Stimulated activated CD8-positive, alpha-beta memory T cell treated with anti-CD3 and anti-CD28 coated beads, Interleukin-15, amount 100 ng/mL, for 4 hours (primary cell): ENCODE measurements at places on chromosomes 1 and 21.

- DNase-seq, result no peak
Measured at GRCh38 chr1:58901008-58901407, 117.2 kb upstream of the JUN start.

GRCh38 chr1:37922767-37923550 lies 23.9 kb downstream of the INPP5B start:
- no peak for DNase-seq

DNA sequence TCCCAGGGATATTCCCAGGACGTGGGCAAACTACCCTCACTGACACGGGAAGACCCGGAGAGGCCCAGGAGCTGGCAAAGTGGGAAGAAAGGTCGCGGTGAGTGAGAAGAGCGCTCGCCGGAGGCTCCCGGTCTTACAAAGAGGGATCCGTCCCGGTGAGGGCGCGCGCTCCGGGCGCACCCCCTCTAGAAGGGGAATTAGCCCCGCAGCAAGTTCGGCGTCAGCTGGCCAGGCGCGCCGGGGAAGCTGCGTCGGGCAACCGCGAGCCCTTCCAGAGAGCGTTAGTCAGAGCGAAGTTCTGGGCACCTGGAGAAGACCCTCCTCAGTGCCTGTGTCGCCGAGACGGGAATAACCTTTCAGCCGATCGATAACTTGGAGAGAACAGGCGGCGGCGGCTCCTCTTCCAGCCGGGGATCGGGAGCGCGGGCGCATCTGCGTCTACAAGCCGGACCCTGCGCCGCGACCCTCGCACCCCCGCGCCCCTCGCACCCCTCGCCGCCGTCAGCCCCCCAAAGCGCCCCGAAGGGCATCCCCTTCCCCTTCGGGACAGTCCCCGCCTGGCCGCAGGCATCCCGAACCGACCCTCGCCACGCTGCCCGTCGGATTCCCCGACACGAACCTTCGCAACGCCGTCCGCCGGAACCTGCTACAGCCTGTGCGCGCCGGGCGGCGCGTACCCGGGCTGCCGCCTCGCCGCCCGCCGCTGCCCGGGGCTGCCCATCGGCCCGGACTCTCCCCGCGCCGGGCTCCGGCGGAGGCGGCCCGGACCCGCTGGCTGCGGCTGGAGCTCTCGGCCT lies 485 bp downstream of the SIPA1L2 start:
- DNase-seq, result no peak

GRCh38 chr1:41769068-41769467 lies 149.7 kb downstream of the HIVEP3 start:
- no peak for DNase-seq

- no peak for DNase-seq
Measured at GRCh38 chr1:78426408-78426807, 64.4 kb upstream of the PTGFR start.

DNA sequence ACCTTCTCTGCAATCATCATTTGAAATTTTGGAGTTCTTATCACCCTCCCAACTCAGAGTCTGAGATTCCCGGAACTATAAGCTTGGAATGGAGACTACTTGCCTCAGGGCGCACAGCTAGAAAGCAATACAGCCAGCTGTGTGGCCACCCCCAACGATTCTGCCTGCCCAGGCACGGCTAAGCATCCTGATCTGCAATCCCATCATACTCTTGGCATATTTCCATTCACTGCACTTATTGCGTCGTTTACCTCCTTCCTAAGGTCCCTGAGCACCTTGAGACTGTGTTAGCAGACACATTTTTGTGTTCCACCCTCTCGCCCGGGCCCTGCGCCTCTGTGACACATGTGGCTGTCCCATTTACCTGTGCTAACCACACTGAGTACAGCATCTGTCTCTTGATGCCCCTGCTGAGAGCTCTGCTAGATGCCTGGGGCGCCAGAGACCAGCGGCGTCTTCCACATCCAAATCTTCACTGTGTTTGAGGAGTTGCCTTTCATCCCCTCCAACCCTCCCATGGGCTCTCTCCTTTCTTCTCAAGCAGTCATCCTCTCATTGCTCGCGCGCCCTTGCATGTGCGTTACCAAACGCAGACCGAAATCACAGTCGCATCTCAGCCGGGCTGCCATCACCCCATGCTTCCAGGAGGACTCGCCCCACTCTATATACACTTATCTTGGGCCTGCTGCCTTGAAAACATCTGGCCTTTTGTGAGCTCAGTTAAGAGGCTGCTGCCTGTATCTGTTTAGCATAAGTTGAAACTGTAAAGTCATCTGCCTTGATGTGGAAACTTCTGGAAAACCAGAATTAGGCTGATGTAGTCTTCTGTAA lies 3.5 kb upstream of the CLDN19 start:
- DNase-seq, result no peak

DNA sequence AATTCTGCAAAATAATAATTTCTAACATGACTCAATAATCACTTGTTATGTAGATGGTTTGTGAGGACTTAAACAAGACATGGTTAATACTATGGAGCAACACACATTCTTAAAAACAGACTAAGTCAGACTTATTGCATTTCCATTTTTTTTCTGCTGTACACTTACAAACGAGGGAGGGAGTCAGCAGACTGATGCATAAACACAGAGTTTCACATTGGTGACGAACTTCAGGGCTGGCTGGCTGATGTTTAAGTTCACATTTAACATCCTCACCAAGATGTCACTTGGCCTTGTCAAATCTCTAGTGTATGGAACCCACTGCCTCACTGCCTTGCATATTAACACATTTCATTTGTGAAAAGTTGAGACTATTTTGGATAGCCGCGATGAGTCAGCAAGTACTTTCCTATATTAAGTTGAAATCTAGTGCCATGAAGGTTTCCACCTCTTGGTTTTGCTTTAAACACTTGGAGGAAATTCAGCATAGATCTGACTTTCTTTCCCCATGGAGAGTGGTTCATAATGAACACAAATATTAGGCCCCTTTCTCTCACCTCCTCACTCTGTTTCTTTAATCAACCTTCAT lies 337.5 kb upstream of the RUNX1 start:
- no peak for DNase-seq

DNA sequence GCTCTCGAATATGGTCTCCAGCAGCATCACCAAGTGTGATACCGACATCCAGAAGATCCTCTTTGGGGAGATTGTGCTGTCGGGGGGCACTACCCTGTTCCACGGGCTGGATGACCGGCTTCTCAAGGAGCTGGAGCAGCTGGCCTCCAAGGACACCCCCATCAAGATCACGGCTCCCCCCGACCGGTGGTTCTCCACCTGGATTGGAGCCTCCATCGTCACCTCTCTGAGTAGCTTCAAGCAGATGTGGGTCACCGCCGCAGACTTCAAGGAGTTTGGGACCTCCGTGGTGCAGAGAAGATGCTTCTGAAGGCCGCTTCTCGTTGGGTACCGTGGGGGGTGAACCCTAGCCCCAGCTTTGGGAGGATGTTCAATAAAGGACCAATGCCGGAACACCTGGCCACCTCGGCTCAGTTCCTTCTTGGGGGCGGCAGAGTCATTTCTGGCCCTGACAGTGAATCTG lies 1.3 kb downstream of the ACTRT2 start:
- no peak for DNase-seq

GRCh38 chr1:18861082-18861481 lies 1.6 kb upstream of the TAS1R2 start:
- no peak for DNase-seq

- DNase-seq, result no peak
Measured at GRCh38 chr1:3408751-3409266, 45.7 kb upstream of the ARHGEF16 start.

- no peak for DNase-seq
Measured at GRCh38 chr1:99561952-99562351, 84.0 kb upstream of the PALMD start.

DNA sequence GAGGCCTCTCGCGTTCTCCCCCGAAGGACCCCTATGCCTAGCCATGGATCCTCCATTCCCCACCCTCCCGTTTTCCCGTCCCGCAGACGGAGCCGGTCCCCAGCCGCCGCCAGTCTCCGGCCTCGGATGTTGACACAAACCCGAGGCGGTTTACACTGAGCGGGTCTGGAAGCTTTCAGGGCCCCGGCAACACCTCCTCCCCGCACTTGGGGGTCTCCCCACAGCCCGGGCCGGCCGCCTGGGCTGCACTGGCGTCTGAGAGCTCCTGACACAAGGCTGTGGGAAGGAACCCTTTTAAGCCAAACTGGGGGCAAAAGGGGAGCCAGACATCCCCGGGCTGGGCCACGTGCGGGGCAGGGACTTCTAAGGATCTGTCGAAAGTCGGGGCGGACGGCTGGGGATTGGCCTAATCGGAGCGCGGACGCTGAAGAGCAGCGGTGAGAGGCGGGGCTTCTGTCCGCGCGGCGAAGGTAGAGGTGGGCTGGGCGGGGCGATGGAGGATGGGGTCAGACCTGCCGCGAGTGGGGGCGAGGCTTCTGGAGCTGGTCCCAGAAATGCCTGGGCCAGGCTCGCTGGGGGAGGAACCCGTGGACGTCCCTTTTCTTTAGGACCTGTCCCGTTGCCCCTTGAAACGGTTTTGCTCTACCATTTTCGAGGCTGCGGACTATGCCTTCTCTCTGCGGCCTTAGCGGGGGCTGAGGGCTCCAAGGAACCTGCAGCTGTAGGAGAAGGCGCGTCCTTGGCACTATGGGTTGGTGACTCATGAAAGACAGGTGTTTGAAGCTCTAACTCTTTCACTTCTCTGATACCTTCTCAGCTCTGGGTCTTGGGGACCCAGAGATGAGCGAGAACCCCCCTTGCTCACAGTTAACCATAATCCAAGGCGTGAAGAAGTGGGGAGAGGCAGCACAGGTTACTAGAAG lies 1.2 kb upstream of the HPCAL4 start:
- no peak for DNase-seq

DNA sequence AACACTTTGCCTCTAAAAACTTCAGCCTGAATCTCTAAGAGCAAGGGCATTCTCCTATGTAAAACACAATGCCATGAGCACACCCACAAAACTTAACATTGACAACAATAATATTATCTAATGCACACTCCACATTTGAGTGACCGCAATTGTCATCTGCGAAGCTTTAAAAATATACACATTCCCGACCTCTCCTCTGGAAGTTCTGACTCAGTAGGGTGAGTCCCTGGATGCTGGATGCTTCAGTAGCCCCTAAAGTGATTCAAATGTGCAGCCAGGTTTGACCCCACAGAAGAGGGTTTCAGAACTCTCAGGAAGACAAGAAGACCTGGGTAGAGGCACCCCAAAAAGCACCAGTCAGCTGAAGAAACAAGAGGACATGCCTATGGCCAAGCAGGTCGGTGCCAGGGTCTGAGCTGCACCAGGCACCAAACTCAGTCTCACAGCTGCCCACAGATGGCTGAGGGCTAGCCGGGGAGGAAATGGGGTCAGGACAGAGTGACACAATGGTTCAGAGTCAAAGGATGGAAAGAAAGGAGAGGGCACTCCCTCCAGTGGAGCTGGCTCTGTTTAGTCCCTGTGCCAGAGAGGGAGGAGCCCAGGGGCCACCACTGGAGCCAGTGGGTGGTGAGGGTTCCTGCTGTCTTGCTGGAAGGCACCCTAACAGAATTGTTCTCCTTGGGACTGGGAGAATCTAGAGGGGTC lies 17.4 kb downstream of the PIK3C2B start:
- no peak for DNase-seq

DNA sequence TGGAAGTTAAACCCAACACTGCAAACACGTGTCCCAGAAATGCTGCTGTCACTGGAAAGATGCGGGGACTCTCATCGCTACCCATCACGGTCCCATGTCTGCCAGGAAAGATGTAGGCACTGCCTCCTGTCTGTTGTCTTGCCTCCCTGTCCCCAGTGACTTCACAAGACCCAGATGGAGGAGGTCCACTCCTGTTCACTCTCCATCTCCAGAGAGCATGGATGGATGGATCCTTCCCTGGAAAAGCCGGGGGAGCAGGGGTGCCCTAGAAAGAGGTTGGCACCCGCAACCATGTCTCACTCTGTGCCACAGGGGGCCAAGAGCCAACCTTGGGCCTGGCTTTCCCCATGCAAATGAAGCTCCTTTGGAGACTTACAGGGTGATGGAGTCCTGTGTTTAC lies 135.5 kb downstream of the GLIS1 start:
- DNase-seq, result no peak

- DNase-seq, result no peak
Measured at GRCh38 chr1:19757641-19758040, 42.1 kb downstream of the TMCO4 start.

DNA sequence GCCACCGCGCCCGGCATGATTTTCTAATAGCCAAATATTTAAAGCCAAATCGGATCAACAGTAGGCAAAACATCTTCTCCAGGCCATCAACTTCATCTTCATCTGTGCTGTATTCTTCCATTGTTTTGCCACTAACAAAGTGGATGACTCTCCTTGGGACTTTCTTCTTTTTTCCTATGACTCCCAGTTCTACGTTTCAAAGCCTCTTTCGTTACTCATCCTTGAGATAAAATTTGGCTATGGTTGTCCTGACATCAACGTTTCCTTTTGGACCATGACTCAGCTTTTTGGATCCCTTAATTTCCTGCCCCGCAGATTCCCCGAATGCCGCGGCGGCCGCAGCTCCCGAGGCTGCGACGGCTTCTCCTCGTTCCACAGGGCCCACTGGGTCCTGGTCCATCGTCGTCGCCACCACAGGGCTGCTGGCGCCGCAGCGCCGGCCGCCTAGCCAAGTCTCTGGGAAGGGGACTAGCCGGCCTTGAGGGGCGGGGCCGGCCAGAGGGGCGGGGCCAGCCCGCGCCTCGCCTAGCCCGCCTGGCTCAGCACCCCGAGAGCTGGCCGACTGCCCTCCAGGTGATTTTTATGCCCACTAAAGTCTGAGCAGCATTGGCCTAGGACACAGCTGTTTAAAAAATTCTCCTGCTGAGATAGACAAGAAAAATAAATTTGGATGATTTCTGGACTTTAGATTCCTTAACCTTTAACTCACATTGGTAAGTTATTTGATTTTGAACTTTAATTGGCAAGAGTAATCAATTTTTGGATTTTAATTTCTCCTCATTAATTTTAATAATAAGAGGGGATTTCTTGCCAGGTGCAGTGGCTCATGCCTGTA lies 93.9 kb downstream of the ADCY10 start:
- DNase-seq, result no peak
